ENCODE measurements at places on chromosomes 5 and 9. TPM values are rescaled to one million over a fixed set of nuclear protein-coding genes. Genes with fewer than 3 reads are reported as not detected.

DNA sequence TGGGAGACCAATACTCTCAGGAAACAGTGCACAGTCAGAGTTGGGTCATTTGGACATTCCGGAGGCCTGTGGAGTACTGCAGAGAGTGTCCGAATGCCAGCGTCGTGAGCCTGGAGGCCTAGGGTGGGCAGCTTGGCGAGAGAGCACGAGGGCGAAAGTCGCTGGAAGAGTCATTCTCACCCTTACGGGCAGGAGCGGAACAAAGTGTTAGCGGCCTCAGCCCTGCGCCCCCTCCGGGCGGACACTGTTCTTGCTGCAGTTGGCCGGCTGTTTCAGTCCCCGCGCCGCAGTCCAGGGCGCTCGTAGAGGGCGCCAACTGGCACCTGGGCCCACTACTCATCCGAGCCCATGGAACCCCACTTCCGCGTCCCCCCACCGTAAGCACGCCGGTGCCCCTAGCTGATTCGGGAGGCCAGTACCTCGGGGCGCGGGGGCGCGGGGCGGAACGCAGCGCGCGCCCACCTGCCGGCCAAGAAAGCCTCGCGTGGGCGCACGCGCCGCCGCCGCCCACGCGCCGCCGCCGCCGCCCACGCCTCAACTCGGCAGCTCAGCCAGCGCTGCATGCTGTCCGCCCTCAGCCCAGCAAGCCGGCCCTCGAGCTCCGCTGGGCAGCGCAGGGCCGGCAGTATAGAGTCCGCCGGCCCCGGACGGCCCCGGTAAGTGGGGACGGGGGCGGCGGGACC is 99.7 kb upstream of the CCL21 start:
- H3K36me3 ChIP-seq, result no peaks in the 10 kb centered on the region
- no peak for DNase-seq
- no peak overlapping the region for H3K27ac ChIP-seq
- peaks cover 4% of the 10 kb centered on the region for H3K27me3 ChIP-seq
- no peak overlapping the region for H3K4me3 ChIP-seq

- H3K4me1 ChIP-seq, result no peaks in the 10 kb centered on the region
- H3K27me3 ChIP-seq, result no peaks in the 10 kb centered on the region
- DNase-seq, result no peak
- no peak overlapping the region for H3K4me3 ChIP-seq
These were observed 114.6 kb downstream of the MTX3 start for GRCh38 chr5:79876456-79876855.

- DNase-seq, result no peak
- no peaks in the 10 kb centered on the region for H3K4me1 ChIP-seq
- no peaks in the 10 kb centered on the region for H3K27me3 ChIP-seq
- no peak overlapping the region for H3K27ac ChIP-seq
- no peak overlapping the region for H3K4me3 ChIP-seq
- H3K36me3 ChIP-seq, result no peaks in the 10 kb centered on the region
These were observed 51.7 kb downstream of the EXOSC2 start for GRCh38 chr9:130745210-130745800.

- no peak overlapping the region for H3K27ac ChIP-seq
- no peak overlapping the region for H3K4me3 ChIP-seq
- no peaks in the 10 kb centered on the region for H3K36me3 ChIP-seq
- no peaks in the 10 kb centered on the region for H3K27me3 ChIP-seq
- H3K4me1 ChIP-seq, result no peaks in the 10 kb centered on the region
These were observed 61.7 kb upstream of the SHB start for GRCh38 chr9:38130724-38131123.

DNA sequence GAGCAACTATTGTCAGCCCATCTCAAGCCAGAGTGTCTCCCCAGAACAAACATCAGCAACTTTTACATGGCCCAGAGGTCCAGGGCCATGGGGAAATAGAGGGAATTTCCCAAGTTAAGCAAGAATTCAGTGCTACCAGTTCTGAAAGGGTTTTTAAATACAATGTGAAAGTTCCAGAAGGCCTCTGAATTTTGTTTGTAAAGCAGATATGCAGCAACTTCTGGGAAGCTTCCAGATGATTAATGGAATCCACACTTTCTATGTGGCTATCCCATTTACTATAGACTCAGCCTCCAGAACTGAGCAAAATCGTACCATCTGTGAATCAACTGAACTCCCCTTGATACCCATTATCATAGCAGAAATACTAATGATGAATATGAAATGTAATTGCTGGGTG is 93.8 kb downstream of the FEM1C start:
- H3K27ac ChIP-seq, result no peak overlapping the region
- H3K27me3 ChIP-seq, result no peaks in the 10 kb centered on the region
- H3K36me3 ChIP-seq, result no peaks in the 10 kb centered on the region
- no peak overlapping the region for H3K4me3 ChIP-seq
- DNase-seq, result no peak

DNA sequence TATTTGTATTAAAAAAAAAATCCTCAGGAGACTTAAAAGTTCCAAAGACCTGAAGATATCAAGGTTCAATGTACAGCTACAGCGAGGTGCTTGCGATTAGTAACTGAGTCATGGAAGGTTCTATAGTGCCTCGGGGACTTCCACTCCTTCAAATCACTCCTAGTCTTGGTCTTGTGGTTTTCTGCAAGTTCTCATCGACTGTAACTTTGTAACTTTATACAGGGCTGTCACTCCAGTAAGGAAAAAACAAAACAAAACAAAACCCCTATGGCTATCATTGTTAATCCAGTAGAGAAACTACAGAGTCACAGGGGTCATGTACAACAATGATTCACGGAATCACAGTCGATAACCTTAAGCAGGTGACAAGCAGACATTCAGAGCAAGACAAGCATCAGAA is 39.8 kb upstream of the SELENOP start:
- H3K36me3 ChIP-seq, result no peaks in the 10 kb centered on the region
- no peaks in the 10 kb centered on the region for H3K4me1 ChIP-seq
- no peaks in the 10 kb centered on the region for H3K27me3 ChIP-seq
- no peak overlapping the region for H3K27ac ChIP-seq
- no peak for DNase-seq

Gene PAPPA
- not detected for total RNA-seq

- no peaks in the 10 kb centered on the region for H3K27me3 ChIP-seq
- no peaks in the 10 kb centered on the region for H3K36me3 ChIP-seq
- H3K4me3 ChIP-seq, result no peak overlapping the region
These were observed 74.2 kb downstream of the ADGRV1 start for GRCh38 chr5:90632791-90633190.

Gene CPLANE1
- total RNA-seq, result 8.2 TPM

Gene PTPN3
- 0.48 TPM for total RNA-seq

DNA sequence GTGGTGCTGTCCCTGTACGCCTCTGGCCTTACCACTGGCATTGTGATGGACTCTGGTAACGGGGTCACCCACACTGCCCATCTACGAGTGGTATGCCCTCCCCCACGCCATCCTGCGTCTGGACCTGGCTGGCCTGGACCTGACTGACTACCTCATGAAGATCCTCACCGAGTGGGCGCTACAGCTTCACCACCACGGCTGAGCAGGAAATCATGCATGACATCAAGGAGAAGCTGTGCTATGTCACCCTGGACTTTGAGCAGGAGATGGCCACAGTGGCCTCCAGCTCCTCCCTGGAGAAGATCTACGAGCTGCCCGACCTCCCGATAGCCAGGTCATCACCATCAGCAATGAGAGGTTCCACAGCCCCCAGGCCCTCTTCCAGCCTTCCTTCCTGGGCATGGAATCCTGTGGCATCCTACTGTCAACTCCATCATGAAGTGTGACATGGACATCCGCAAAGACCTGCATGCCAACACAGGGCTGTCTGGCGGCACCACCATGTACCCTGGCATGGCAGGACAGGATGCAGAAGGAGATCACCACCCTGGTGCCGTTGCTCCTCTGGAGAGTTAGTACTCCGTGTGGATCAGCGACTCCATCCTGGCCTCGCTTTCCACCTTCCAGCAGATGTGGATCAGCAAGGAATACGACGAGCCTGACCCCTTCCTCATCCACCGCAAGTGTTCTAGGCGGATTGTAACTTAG is 434.2 kb upstream of the RGMB start:
- H3K27ac ChIP-seq, result no peak overlapping the region
- no peaks in the 10 kb centered on the region for H3K36me3 ChIP-seq
- no peak overlapping the region for H3K4me3 ChIP-seq
- no peak for DNase-seq
- no peaks in the 10 kb centered on the region for H3K27me3 ChIP-seq

DNA sequence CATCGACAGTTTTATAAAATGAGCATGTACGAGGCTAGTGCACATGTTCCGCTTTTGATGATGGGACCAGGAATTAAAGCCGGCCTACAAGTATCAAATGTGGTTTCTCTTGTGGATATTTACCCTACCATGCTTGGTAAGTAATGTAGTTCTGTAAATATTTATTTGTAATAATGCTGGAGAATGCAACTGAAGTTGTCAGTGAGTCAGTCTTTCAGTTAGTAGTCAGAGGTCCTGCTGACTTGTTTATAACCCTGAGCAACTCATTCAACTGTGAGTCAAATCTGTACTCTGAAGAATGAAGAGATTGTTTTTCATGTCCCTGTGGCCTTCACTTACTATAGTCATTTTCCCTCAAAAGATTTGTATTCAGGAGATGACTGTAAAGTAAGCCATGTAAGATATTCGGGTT is 28.4 kb upstream of the GPR150 start:
- no peak overlapping the region for H3K27ac ChIP-seq
- DNase-seq, result no peak
- no peak overlapping the region for H3K4me3 ChIP-seq
- no peaks in the 10 kb centered on the region for H3K36me3 ChIP-seq
